ENCODE measurements at places on chromosomes 7 and 10. TPM values are rescaled to one million over a fixed set of nuclear protein-coding genes. Genes with fewer than 3 reads are reported as not detected.

The ZNF716 gene
- total RNA-seq, result not detected

The HMX3 gene
- not detected for total RNA-seq

The MPP7 gene
- 15.9 TPM for total RNA-seq

The TRIL gene
- 21.8 TPM for total RNA-seq

The HOXA4 gene
- 0.69 TPM for total RNA-seq

The ATOH7 gene
- not detected for total RNA-seq

The PKD1L1 gene
- 0.30 TPM for total RNA-seq

The XRCC2 gene
- 3.6 TPM for total RNA-seq

The TMEM229A gene
- not detected for total RNA-seq

The PCGF6 gene
- 8.9 TPM for total RNA-seq

The GFRA1 gene
- total RNA-seq, result 49.8 TPM

The CCDC146 gene
- total RNA-seq, result 18.2 TPM

The TMEM139 gene
- 1.1 TPM for total RNA-seq

The VWDE gene
- total RNA-seq, result 0.39 TPM

The CH25H gene
- 4.1 TPM for total RNA-seq

The EPHB4 gene
- total RNA-seq, result 54.6 TPM

The GSTO1 gene
- total RNA-seq, result 46.6 TPM

The EIF4EBP2 gene
- 36.0 TPM for total RNA-seq

The KLF14 gene
- 0.89 TPM for total RNA-seq

The VPS26A gene
- total RNA-seq, result 62.2 TPM

The ELN gene
- total RNA-seq, result 321 TPM

The SERPINE1 gene
- 18.1 TPM for total RNA-seq

The EGR2 gene
- total RNA-seq, result 14.9 TPM

The OR2A7 gene
- 12.5 TPM for total RNA-seq

The FBXL13 gene
- 2.8 TPM for total RNA-seq

The PVRIG gene
- total RNA-seq, result not detected

The NXPH1 gene
- 0.10 TPM for total RNA-seq

The FFAR4 gene
- 1.6 TPM for total RNA-seq

The THSD7A gene
- 6.9 TPM for total RNA-seq

The HYAL4 gene
- not detected for total RNA-seq

The ASB10 gene
- 0.69 TPM for total RNA-seq

The ABCB4 gene
- 6.3 TPM for total RNA-seq

The SPDYE2B gene
- total RNA-seq, result not detected

The FAM13C gene
- 16.8 TPM for total RNA-seq

The CPXM2 gene
- total RNA-seq, result 4.9 TPM

The ZCCHC24 gene
- total RNA-seq, result 13.5 TPM
